Left renal cortex interstitium (tissue), 4 donors: ENCODE measurements at places on chromosomes 1 and 21. TPM values are rescaled to one million over a fixed set of nuclear protein-coding genes. Genes with fewer than 3 reads are reported as not detected.

- DNase-seq, result no peak
Measured at GRCh38 chr1:162930532-162930931, 69.6 kb upstream of the CCDC190 start.

GRCh38 chr1:41640141-41640751 is 155.8 kb upstream of the EDN2 start:
- no peak for DNase-seq

GRCh38 chr1:53061859-53062707 is at the start of gene PODN:
TSS of gene PODN (plus strand) at chr1:53062213. CDS start at chr1:53069856, 7,643 bp downstream.
- no peak for DNase-seq

DNA sequence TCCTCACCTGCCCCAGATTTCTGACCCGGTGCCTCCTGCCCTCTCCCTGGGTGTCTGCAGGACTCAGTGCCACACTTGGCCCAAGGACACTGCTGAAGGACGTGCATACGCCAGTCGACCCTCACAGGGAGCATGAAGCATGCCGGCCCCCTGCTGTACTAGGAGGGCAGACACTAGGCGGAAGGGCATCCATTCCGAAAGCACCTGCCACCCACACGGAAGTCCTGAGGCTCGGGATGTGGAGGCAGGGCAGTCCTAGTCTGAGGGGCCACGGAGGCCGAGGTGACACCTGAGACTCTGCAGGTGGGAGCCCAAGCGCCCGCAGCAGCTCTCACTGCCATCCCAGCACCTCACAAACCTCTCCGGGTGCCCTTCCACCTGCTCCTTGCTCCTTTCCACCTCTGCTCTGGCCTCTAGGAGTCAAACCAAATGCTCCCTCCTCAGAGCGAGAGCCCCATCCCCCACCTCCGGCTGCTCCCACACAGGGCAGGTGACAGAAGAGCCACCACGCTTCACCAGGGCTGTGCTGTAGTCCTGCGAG is 2.4 kb downstream of the NPHP4 start:
- DNase-seq, result no peak

DNA sequence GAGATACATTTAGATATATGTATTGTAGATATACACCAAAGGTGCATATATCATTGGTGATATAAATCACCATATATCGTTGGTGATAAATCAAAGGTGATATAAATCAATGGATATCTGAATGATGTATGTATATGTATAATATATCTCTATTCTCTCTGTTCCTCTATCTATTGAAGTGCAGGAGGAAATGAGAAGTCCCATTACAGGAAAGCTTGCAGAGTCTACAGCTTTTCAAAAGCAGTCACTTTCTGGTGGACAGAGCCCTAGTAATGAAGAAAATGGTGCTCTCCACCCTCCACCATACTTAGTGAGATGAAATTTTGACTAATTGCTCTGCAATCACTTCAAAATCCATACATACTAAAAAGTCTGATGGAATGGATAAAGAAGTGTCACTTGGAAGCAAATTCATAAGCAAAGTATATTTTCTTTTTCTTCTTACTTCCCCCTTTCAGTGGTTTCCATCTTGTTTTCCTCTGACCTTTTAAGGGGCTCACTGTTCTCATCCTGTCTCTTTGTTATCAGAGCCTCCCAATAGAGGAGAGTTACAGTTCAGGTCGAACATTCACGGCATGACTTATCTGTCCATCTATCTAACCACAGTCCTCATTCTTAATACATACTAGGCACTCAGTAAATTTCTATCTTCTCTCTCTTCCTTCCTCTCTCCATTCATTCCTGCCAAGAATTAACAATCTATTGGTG is 227.2 kb downstream of the KCNJ6 start:
- DNase-seq, result no peak

GRCh38 chr1:185300152-185300551 is 16.9 kb downstream of the IVNS1ABP start:
- DNase-seq, result no peak

DNA sequence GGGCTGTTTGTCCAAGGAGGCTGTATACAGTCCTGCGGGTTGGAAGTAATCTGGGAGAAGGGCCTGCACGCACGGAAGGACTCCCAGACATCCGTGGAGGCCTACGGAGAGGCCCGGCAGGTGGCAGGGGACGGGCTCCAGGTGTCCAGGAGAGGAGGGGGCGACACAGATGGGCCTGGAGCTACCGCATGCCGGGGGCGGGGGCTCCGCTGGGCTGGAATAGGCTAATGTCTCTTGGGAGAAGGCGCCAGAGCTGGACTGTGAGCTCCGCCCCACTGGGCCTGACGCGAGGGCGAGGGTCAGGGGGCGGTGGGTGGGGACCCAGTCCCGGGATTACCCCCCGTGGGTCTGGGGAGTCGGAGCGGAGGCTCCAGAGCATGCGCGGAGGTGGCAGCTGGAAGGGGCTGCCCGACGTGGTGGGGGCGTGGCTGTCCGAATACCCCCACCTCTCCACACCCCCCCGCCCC is 659 bp downstream of the AGO1 start:
- no peak for DNase-seq

DNA sequence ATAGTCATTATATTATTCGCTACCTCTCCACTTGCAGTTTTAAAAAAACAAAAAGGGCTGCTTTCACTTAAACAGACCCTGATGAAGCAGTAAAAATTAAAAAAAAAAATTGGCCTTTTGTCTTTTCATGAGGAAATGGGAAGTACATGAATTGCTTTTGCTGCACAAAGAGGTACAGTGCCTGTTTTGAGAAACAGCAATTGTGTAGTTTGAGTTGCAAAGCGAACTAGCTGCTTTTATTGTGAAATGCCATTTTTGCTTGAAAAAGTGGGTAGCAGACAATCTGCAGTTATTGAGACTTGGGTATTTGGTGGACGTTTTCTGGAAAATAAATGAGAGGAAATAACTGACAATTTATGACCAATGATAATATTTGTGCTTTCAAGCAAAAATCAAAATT is 7.0 kb downstream of the DIP2A start:
- no peak for DNase-seq

The RGS5 gene
- 8.7 TPM for polyA plus RNA-seq

GRCh38 chr1:12504601-12505000 is 113.4 kb downstream of the DHRS3 start:
- no peak for DNase-seq
